SW 1271 (cell line): ENCODE measurements at places on chromosomes 3 and 15.

- no peak for DNase-seq
Observed at GRCh38 chr3:191761906-191762305, 300.9 kb downstream of the PYDC2 start.

DNA sequence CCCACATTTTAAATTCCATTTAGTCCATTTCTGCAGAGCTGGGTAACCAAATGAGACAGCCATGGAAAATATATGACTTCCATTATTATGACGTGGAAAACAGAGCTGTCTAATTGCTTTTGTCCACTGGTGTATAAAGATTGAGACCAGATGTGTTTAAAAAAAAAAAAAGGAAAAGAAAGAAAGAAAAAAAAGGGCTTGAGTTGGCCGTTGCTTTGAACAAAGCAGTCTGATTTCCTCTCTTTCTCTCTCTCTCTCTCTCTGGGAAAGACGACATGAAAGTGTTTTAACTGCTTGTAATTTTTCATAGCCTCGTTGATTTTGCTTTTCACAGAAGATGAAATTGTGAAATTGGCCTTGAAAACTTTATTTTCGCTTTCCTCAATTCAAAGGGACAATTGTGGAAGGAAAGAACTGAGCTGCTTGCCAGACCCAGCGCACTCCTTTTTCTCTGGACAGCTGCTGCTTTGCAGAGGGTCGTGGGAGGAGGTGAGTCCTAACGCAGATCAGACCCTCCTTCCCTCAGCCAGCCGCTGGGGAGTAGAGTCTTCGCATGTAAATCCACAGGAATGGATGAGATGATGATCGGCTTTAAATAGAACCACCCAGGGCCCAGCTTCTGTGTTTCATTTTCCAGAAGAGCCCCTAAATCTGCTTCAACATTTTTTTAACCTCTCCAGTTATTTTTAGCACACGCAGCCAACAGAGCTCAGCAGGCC lies 42.8 kb upstream of the UBE2E1 start:
- DNase-seq, result no peak

GRCh38 chr3:24457719-24458118 lies 36.9 kb downstream of the THRB start:
- DNase-seq, result no peak

- DNase-seq, result no peak
Observed at GRCh38 chr15:61794881-61795280, 265.4 kb downstream of the VPS13C start.

- no peak for DNase-seq
Observed at GRCh38 chr3:126261037-126261436, 80.7 kb upstream of the ALDH1L1 start.
